GM13976 (cell line): ENCODE measurements at places on chromosomes 6 and 20.

GRCh38 chr20:56361900-56362299 lies 3.1 kb downstream of the FAM210B start:
- no peak for DNase-seq

DNA sequence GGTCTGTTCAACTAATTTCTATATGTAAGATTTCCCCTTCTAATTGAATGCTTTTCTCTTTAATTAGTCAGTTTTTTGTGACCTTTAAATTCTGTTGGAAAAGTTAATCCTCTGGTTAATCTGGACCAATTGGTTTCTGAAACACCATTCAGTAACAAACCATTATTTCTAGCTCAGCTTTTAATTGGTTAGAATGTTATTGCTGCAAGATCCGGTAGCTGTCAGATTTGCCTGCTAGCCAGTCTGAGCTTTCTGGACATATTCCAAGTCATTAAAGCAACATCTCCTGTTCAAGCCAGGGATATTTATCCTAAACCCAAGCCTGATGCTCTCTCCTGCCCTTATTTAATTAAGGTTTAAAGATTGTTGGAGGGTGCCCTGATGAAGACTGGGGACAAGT lies 55.1 kb upstream of the FBXL4 start:
- no peak for DNase-seq

GRCh38 chr6:82645536-82646230 lies 282.1 kb downstream of the TPBG start:
- no peak for DNase-seq

- DNase-seq, result no peak
Observed at GRCh38 chr6:8192067-8192466, 89.7 kb upstream of the EEF1E1 start.

- DNase-seq, result no peak
Observed at GRCh38 chr6:18562726-18563125, 175.6 kb downstream of the RNF144B start.

GRCh38 chr6:68988698-68989097 lies 353.6 kb downstream of the ADGRB3 start:
- no peak for DNase-seq

DNA sequence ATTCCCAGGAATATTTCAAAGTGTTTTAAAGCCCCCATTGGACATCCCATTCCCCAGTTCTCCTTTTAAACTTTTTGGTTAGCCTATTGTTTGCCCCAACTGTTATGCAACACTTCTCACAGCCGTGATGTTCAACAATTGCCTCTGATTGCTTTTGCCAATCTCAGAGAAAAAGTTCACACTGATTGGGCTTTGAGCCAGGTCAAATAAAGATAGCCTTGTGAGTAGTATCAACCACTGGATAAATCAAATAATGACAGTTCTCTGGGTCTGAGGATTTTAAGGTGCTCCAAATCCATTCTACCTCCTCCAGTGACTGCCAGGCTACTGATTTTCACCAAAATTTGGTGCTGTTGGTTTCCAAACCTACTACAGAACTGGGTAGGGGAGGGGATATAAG lies 19.1 kb upstream of the NOP56 start:
- no peak for DNase-seq

DNA sequence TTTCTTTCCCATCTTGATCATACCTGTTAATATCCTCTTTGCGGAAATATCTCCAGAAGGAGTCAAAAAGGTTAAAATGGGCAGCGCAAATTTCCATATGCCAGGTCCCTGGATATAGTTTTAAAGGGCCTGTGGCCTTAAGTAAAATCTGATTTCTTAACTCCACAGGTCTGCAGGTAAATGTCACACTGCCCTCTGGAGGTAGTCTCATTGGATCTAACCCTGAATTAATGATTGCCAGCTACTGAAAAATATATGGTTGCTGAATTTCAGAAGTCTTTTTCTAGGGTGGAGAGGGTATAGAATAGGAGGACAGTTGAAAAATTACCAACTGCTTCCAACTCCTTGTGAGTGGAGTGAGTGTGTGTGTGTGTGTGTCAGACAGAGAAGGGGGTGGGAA lies 8.5 kb downstream of the MOXD1 start:
- DNase-seq, result no peak

DNA sequence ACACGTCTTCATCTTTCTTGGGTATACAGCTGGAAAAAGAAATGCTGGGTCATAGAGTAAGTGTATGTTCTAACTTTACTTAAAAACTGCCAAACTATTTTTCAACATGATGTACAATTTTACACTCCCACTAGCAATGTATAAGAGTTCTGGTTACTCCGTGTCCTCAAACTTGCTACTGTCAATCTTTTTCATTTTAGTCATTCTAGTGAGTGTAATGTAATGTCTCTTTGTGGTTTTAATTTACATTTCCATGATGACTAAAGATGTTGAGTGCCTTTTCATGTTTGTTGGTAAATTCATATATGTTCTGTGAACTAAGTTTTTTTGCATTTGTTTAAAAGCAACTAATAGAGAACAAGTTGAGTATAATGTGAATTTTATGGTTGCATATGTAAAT lies 43.9 kb downstream of the ATG5 start:
- no peak for DNase-seq

- peak; percentile 54 for DNase-seq
Observed at GRCh38 chr6:41182069-41183034, 18.6 kb downstream of the TREML2 start.

- DNase-seq, result no peak
Observed at GRCh38 chr20:2114127-2114959, 12.7 kb downstream of the STK35 start.

DNA sequence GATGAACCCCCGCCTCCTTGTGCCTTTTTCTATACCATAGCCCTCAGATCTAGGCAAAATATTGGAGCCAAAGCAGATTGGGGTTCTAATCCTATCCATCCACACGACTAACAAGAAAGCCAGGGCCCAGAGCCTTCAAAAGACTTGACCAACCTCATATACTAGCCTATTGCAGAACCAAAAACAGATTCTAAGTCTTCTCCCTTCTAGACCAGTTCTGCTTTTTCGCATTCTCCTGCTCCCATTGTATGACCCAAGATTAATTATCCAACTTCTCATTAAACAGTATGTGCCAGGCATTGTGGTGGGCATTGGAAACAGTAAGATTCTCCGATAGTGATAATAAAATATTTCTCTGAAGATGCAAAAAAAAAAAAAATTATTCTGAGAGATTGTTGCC lies 113.7 kb upstream of the JARID2 start:
- DNase-seq, result no peak

GRCh38 chr6:14540810-14541540 lies 423.4 kb downstream of the CD83 start:
- no peak for DNase-seq
